ENCODE measurements at places on chromosomes 11 and 22.

DNA sequence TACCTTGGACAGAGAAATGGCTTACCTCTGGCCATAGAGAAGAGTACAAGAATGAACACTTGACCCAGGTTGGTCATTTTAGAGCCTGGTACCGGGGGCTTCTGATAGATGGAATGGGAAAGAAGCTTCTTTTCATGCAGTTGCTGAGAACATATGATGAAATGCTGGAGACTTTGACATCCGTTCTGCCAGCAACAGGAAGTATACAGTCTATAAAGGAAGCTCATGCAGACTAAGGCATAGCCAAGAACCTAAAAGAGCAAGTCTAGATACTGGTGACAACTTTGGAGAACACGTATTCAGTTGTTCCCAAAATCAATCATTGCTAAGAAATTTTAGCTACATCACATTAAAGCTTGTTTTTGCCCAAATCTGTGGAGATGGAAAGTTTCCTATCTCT, 894.6 kb downstream of the METTL15 start:
- DNase-seq = no peak

- DNase-seq = no peak
Observed at GRCh38 chr11:41920374-41920773, 460.9 kb upstream of the LRRC4C start.

- no peak for DNase-seq
Observed at GRCh38 chr11:65953471-65953870, 8.1 kb upstream of the SART1 start.

- no peak for DNase-seq
Observed at GRCh38 chr22:24948356-24949202, 2.1 kb upstream of the LHFPL7 start.

DNA sequence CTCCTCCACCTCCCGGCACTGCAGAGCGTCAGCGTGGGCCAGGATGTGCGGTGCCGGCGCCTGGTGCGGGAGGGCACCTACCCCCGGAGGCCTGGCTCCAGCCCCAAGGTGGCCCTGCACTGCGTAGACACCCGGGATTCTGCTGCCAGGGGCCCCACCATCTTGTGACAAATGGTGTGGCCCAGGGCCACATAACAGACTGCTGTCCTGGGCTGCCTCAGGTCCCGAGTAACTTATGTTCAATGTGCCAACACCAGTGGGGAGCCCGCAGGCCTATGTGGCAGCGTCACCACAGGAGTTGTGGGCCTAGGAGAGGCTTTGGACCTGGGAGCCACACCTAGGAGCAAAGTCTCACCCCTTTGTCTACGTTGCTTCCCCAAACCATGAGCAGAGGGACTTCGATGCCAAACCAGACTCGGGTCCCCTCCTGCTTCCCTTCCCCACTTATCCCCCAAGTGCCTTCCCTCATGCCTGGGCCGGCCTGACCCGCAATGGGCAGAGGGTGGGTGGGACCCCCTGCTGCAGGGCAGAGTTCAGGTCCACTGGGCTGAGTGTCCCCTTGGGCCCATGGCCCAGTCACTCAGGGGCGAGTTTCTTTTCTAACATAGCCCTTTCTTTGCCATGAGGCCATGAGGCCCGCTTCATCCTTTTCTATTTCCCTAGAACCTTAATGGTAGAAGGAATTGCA, 13.5 kb downstream of the TSKU start:
- DNase-seq = no peak

DNA sequence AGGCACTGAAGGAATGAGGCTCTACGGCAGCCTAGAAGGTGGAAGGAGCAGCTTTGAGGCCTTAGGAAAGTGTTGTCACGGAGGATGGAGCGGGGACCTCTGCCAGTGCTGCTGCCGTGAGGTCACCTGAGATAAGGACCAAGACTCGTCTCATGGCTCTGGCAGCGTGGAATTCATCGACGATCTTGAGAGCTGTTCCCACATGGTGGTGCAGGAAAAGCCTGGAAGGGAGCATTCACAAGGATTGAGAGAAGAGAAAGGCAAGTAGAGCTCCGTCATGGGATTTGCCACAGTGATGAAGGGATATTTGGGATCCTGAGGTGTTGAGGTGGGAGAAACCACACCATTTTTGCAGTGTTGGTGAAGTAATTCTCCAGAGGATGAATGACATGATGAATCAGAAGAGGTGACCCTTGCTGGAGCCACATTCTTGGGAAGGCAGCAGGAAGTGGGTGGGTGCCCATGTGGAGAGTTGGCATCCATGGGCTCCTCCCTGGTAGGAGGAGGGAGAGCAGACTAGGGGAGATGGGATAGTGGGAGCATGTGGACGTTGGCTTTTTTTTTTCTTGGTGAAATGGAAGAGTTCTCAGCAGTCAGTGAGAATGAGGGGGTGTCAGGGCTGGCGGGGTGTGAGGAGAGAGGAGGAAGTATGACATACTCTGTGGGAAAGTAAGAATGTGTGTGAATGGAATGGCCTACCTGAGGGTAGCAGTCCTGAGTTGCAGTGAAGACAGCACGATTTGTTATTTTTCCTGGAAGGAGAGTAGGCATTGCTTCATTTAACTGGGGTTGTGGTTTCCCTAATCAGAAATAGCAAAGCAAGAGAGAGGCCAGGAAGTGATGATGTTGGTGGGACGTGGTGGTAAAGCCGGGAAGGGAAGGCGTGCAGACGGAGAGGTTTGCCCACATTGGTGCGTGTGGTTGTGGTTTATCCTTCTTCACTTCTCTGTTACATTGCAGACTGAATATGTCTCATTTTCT, 11.1 kb downstream of the PPP6R3 start:
- peak; percentile 65 for DNase-seq

DNA sequence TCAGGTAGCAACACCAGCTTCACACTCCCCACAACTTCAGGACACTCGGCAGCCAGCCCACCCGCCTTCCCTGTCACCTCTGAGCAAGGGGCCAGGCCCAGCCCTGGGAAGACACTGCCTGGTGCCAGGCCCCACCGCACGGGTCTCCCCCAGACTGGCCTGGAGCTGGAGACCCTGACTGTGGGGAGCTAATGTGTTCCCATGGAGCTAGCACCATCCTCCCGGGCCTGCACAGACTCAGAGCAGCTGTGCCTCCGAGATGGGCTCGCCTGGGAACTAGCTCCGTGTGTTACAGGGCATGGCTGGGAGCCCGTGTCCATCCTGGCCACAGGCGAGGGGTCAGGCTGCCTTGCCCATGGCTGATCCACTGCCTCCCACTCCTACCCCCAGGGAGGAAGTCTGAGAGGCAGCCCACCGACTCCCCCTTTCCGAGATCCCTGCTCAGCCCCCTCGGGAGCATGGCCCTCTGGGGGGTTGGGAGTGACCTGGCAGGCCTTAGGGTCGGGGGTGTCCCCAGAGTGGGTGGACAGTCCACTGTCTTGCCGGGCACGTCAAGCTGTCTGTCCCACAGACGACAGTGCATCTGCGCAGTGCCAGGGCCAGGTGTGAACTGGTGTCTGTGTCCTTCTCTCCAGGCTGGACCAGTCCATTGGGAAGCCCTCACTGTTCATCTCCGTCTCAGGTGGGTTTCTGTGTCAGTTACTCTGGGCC, 76.7 kb upstream of the KCNQ1OT1 start:
- DNase-seq = no peak

GRCh38 chr11:67731583-67731982, 57.2 kb upstream of the ALDH3B2 start:
- DNase-seq = no peak

DNA sequence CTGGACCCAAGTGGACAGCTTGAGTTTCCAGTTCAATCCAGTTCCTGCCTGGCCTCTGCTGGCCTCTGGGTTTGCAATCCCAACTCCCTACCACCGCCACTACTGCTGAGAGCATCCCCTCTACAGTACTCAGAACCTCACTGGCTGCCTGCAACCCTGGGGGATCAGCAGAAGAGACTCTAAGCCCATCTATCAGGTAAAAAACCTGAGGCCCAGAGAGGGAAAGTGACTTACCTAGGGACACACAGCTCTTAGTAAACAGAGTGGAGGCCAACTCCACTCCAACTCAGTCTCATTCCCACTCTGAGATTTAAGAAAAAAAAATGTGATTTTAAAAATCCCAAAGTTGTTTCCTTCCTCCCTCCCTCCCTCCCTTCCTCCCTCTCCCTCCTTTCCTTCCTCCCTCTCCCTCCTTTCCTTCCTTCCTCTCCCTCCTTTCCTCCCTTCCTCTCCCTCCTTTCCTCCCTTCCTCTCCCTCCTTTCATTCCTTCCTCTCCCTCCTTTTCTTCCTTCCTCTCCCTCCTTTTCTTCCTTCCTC, 34.5 kb downstream of the APOL3 start:
- no peak for DNase-seq

DNA sequence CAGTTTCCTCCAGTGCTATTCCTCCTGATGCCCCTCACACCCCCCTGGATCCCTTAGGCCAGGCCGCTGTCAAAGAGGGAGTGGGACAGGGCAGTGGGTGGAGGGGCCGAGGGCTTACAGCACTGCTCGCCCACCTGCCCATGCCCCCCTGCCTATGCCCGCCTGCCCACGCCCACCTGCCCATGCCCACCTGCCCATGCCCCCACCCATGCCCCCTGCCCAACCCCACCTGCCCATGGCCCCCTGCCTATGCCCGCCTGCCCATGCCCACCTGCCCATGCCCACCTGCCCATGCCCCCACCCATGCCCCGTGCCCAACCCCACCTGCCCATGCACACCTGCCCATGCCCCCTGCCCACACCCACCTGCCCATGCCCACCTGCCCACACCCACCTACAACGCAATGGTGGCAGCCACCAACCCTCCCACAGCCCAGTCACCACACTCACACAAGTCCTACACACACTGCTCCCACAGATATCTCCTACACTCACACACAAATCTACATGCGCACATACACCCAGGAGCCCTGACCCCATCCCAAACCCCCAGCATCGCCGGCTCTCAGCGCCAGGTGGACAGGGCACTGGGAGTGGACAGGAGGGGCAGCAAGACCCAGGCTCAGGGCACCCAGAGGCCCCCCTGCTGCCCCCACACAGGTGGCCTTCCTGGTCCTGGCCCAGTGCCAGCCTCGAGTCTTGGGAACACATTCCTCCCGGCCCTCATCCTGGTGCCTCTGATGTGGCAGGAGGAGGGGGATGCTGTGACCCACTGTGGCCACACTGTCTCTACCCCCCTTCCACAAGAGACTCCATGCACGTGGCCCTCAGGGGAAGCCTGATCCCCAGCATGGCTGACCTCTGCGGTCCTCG, 61.8 kb downstream of the CYTH4 start:
- DNase-seq = no peak

DNA sequence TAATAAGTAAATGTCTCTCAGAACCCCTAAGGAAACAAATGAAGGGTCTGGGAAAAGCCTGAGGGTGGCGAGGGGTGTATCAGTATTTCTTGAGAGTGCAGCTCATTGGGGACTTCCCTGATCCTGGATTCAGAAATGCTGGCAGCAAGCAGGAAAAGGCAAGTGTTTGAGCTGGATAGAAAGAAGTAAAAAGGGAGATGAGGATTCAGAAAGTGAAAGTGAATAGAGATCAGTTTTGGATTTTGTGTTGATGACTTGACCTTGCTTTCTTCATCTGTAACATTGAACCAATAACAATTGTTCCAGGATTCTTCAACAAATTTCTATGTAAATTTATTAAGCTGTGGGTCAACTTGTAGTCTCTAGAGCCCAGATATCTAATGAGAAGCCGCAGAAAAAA, 66.9 kb upstream of the CTSC start:
- no peak for DNase-seq

- no peak for DNase-seq
Observed at GRCh38 chr11:82308979-82309378, 424.7 kb downstream of the FAM181B start.

DNA sequence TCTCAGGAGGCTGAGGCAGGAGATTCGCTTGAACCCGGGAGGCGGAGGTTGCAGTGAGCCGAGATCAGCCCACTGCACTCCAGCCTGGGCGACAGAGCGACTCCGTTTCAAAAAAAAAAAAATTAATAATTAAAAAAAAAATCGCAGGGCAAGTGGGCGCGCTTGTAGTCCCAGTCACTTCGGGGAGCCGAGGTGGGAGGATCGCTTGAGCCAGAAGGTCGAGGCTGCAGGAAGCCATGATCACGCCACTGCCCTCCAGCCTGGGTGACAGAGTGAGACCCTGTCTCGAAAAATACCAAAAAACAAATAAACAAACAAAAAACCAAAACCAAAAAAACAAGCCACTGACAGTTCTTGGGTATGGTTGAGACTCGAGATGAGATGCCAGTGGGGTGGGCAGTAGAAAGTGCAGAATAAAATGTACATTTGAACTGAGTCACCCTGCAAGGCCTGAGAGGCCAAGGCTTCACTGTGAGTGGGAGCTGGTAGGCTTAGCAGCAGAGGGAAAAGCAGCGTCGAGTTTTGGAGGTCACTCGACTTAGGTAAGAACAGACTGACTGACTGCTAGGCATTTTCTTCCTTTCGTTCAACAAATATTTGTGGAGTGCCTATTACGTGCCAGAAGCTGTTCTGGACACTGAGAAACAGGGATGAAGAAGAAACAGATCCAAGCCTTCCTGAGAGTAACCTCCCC, 635 bp upstream of the LDHA start:
- DNase-seq = peak; percentile 41

DNA sequence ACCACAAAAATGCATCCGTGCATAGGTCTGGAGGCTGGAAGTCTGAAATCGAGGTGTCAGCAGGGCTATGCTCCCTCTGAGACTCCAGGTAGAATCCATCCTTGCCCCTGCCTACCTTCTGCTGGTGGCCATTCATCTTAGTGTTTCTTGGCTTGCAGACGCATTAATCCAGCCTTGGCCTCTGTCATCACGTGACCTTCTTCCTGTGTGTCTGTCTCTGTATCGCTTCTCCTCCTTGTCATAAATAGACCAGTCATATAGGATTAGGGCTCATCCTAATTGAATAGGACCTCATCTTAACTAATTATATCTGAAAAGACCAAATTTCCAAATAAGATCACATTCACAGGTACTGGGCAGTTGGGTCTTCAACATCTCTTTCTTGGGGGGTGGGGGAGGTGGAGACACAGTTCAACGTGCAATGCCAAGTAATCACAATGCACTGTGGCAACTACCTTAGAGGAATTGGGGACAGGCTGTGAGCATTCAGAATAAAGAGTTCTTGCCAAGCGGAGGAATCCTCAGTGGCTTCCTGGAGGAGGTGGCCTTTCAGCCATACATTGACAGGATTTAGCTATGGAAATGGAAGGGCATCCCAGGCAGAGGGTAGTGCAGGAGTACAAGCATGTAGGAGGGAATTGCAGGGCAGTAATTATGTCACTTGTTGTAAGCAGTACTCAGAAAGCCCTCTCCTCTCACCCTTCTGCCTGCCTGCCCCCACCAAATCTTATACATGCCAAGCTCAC, 96.2 kb upstream of the SYT13 start:
- DNase-seq = no peak

Measured in activated naive CD8-positive, alpha-beta T cell treated with anti-CD3 and anti-CD28 coated beads for 36 hours (primary cell).